ENCODE measurements at places on chromosomes 5 and 9.

GRCh38 chr5:53479590-53480415, 626 bp upstream of the FST start:
- no peak for DNase-seq
- no peaks in the 10 kb centered on the region for H3K4me1 ChIP-seq
- H3K27me3 ChIP-seq, result no peaks in the 10 kb centered on the region

DNA sequence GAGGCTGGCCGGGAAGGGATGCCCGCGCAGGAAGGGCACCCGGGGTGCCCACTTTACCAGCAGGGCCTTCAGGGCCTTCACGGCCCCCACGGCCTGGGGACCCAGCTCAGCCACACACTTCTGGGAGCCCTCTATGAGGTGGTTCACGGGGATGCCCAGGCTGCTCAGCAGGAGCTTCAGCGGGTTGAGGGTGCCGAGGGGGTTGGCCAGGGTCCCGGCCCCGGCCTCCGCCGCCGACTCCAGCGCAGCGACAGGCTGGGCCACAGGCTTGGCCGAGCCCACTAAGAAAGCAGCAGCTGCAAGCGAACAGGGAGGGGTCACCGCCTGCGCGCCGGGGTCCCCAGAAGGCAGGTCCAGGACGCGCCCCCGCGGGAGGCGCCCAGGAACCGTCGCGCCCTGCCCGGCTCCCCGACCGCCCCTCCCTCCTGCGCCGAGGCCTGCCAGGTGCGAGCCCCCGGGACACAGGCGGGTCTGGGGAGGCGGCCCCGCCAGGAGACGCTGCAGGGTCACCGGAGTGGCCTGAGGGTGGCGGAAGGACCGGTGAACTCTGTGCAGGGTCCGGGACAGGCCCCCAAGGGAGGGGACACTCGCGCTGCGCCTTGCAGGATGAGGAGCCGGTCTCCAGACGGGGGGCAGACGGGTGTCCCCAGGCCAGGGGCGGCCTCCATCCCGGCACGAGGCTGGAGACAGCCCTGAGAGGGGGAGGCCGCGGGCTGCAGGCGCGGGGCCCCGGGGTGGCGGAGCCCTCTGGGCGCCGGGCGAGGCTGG, 572 bp downstream of the SCGB3A1 start:
- H3K4me1 ChIP-seq, result no peaks in the 10 kb centered on the region
- peak overlapping the region; percentile 48 for H3K4me3 ChIP-seq
- DNase-seq, result no peak
- no peaks in the 10 kb centered on the region for H3K36me3 ChIP-seq
- H3K27ac ChIP-seq, result no peak overlapping the region

DNA sequence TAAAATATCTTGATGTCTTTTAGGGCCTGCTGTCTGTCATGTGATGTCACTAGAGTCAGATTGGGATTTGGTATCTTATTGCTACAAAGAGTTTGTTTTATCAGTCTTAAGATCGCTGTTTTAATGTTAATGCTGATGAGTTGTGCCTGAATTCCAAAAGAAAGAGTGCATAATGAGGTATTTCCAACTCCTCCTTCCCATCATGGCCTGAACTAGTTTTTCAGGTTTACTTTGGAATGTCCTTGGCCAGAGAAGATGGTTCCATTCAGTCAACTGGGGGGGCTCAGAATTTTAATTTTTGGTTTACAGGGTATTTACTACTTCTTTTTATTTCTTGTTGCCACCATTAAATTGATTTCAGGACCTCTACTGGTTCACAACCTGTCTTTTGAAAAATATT, 74.3 kb upstream of the MARCHF11 start:
- no peaks in the 10 kb centered on the region for H3K36me3 ChIP-seq
- no peak for DNase-seq
- no peaks in the 10 kb centered on the region for H3K27me3 ChIP-seq
- no peaks in the 10 kb centered on the region for H3K4me1 ChIP-seq
- H3K4me3 ChIP-seq, result no peak overlapping the region
- H3K27ac ChIP-seq, result no peak overlapping the region

- no peak overlapping the region for H3K4me3 ChIP-seq
- H3K36me3 ChIP-seq, result no peaks in the 10 kb centered on the region
- no peaks in the 10 kb centered on the region for H3K27me3 ChIP-seq
- H3K27ac ChIP-seq, result no peak overlapping the region
- H3K4me1 ChIP-seq, result no peaks in the 10 kb centered on the region
Observed at GRCh38 chr5:38008198-38008597, 168.4 kb upstream of the GDNF start.

- H3K4me1 ChIP-seq, result peaks cover 5% of the 10 kb centered on the region
- no peak overlapping the region for H3K4me3 ChIP-seq
- no peaks in the 10 kb centered on the region for H3K27me3 ChIP-seq
- H3K27ac ChIP-seq, result no peak overlapping the region
- no peaks in the 10 kb centered on the region for H3K36me3 ChIP-seq
- DNase-seq, result no peak
Observed at GRCh38 chr5:159765135-159765433, 151.2 kb upstream of the ADRA1B start.

GRCh38 chr5:21802869-21803490, 1050.2 kb downstream of the CDH12 start:
- no peak overlapping the region for H3K4me3 ChIP-seq
- no peaks in the 10 kb centered on the region for H3K4me1 ChIP-seq
- H3K27me3 ChIP-seq, result no peaks in the 10 kb centered on the region
- H3K27ac ChIP-seq, result no peak overlapping the region
- no peak for DNase-seq
- H3K36me3 ChIP-seq, result no peaks in the 10 kb centered on the region

- H3K36me3 ChIP-seq, result no peaks in the 10 kb centered on the region
- no peaks in the 10 kb centered on the region for H3K4me1 ChIP-seq
- H3K27me3 ChIP-seq, result no peaks in the 10 kb centered on the region
- no peak overlapping the region for H3K27ac ChIP-seq
- no peak for DNase-seq
- no peak overlapping the region for H3K4me3 ChIP-seq
Observed at GRCh38 chr5:110702704-110703103, 23.8 kb downstream of the TMEM232 start.

DNA sequence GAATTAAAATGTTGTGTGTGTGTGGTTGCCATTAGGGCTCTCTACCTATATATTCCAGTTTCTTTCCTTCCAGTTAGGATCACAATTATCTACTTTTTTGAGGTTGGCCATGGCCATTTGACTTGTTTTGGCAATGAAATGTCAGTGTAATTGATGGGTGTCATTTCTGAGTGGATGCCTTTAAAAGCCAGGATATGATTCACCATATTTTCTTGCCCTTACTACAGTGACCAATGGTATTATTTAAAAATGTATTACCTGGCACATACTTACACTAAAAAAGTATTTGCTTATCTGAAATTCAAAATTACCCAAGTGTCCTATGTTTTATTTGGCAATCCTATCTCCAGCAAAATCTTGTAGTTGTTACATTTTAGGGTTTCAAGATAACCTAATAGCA, 258.7 kb upstream of the ACTBL2 start:
- H3K4me1 ChIP-seq, result no peaks in the 10 kb centered on the region
- no peaks in the 10 kb centered on the region for H3K27me3 ChIP-seq
- H3K27ac ChIP-seq, result no peak overlapping the region
- no peaks in the 10 kb centered on the region for H3K36me3 ChIP-seq
- H3K4me3 ChIP-seq, result no peak overlapping the region

- H3K27me3 ChIP-seq, result no peaks in the 10 kb centered on the region
- H3K4me1 ChIP-seq, result no peaks in the 10 kb centered on the region
- no peaks in the 10 kb centered on the region for H3K36me3 ChIP-seq
- H3K27ac ChIP-seq, result no peak overlapping the region
- no peak for DNase-seq
- H3K4me3 ChIP-seq, result no peak overlapping the region
Observed at GRCh38 chr9:79325501-79325900, 246.3 kb upstream of the TLE4 start.

- no peak overlapping the region for H3K4me3 ChIP-seq
- H3K4me1 ChIP-seq, result peaks cover 4% of the 10 kb centered on the region
- H3K36me3 ChIP-seq, result no peaks in the 10 kb centered on the region
- H3K27me3 ChIP-seq, result no peaks in the 10 kb centered on the region
Observed at GRCh38 chr5:150141544-150142184, 14.0 kb downstream of the PDGFRB start.

DNA sequence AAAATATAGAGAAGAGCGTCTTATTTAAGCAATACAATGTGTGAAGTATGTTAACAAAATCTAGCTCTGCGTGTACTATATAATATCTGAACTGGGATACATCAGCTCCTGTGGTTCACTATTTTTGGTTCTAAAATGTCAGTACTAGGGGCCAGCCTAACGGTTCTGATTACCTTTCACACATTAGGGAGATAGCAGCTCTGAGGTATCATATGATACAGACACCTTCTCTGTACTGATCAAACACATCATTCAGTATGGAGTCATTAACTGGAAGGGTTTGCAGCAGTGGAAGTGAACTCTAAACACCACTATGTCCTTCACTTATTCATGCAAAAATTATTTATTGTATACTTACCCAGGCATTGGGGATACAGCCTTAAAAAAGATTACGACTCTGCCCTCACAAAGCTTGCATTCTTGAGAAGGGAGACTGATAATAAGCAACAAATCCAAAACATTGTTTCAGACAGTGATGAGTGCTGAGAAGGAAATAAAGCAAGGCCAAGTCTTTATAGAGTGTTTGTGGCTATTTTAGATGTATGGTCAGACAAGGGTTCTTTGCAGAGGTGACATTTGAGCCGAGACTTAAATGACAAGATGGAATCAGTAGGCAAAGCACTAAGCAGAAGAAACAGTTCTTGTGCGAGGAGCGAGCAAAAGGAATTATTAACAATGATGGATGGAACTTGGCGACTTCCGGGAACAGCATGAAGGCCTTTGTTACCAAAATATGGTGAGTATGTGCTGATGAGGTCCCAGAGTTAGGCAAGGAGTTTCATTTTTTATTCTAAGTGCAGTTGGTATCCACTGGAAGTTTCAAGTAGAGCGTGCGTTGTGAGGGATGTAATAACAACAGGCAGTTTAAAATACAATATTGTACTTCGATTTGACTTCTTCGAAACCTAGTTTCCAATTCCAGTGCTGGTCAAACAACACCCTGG, 1.8 kb upstream of the LNPEP start:
- no peak for DNase-seq
- H3K27me3 ChIP-seq, result peaks cover 9% of the 10 kb centered on the region
- H3K36me3 ChIP-seq, result no peaks in the 10 kb centered on the region
- H3K4me3 ChIP-seq, result peak overlapping the region; percentile 65
- H3K4me1 ChIP-seq, result peaks cover 2% of the 10 kb centered on the region
- H3K27ac ChIP-seq, result peak overlapping the region; percentile 39

- no peaks in the 10 kb centered on the region for H3K36me3 ChIP-seq
- no peak for DNase-seq
- H3K4me1 ChIP-seq, result no peaks in the 10 kb centered on the region
- H3K27ac ChIP-seq, result no peak overlapping the region
- H3K4me3 ChIP-seq, result no peak overlapping the region
Observed at GRCh38 chr5:124822647-124823046, 76.2 kb upstream of the ZNF608 start.

GRCh38 chr9:124220946-124221451, 36.8 kb upstream of the NEK6 start:
- H3K36me3 ChIP-seq, result no peaks in the 10 kb centered on the region
- no peaks in the 10 kb centered on the region for H3K4me1 ChIP-seq
- no peaks in the 10 kb centered on the region for H3K27me3 ChIP-seq
- no peak overlapping the region for H3K27ac ChIP-seq
- no peak for DNase-seq

- no peak overlapping the region for H3K4me3 ChIP-seq
- H3K4me1 ChIP-seq, result no peaks in the 10 kb centered on the region
- H3K27ac ChIP-seq, result no peak overlapping the region
- no peak for DNase-seq
- no peaks in the 10 kb centered on the region for H3K27me3 ChIP-seq
- H3K36me3 ChIP-seq, result no peaks in the 10 kb centered on the region
Observed at GRCh38 chr5:176561259-176561658, 12.1 kb downstream of the CDHR2 start.

- no peak overlapping the region for H3K27ac ChIP-seq
- H3K4me1 ChIP-seq, result no peaks in the 10 kb centered on the region
- no peaks in the 10 kb centered on the region for H3K27me3 ChIP-seq
- no peaks in the 10 kb centered on the region for H3K36me3 ChIP-seq
- no peak for DNase-seq
Observed at GRCh38 chr5:66149950-66150349, 5.8 kb downstream of the SREK1 start.

DNA sequence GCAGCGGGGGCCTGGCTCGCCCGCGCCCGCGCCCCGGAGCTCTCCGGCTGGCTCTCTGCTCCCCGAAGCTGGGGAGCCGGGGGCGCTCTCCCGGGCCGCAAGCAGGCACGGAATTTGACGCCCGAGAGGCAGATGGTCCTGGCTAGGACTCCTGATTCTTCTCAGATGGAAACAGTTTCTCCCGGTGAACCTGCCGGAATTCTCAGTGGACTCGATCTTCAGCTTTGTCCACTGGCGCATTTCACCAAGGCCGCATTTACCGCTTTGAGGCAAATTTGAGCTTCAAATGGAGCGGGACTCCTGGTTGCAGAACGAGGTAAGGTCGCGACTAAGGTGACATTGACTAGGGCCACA, 305.7 kb upstream of the KCNN2 start:
- H3K27ac ChIP-seq, result no peak overlapping the region
- peaks cover 6% of the 10 kb centered on the region for H3K4me1 ChIP-seq
- no peaks in the 10 kb centered on the region for H3K36me3 ChIP-seq
- DNase-seq, result no peak
- H3K27me3 ChIP-seq, result peaks cover 27% of the 10 kb centered on the region

- H3K4me1 ChIP-seq, result no peaks in the 10 kb centered on the region
- H3K4me3 ChIP-seq, result no peak overlapping the region
- no peaks in the 10 kb centered on the region for H3K27me3 ChIP-seq
- no peak for DNase-seq
- H3K27ac ChIP-seq, result no peak overlapping the region
Observed at GRCh38 chr5:75363726-75364495, 26.9 kb downstream of the HMGCR start.

GRCh38 chr9:34656992-34657391, 5.0 kb downstream of the IL11RA start:
- H3K27ac ChIP-seq, result no peak overlapping the region
- H3K27me3 ChIP-seq, result no peaks in the 10 kb centered on the region
- no peak for DNase-seq
- H3K4me3 ChIP-seq, result no peak overlapping the region
- H3K4me1 ChIP-seq, result peaks cover 6% of the 10 kb centered on the region

DNA sequence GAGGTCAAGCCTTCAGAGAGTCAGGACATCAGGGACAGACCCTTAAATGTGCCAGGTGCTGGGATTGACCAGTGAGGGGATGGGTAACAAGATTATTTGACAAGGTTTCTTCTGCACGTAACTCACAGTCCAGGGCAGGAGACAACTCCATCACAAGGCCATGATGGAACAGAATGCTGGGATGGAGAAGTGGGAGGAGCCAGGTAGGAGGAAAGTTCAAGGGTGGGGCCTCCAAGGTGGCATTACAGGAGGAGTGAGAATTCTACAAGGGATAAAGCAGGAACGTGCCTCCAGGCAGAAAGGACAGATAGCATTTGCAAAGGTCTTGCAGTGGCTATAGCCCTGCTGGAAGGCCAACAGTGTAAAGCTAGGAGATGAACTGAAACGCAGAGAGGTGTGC, 102.2 kb downstream of the FGF18 start:
- peaks cover 37% of the 10 kb centered on the region for H3K4me1 ChIP-seq
- H3K27ac ChIP-seq, result no peak overlapping the region
- DNase-seq, result no peak

- H3K27me3 ChIP-seq, result no peaks in the 10 kb centered on the region
- no peak overlapping the region for H3K4me3 ChIP-seq
- DNase-seq, result no peak
- H3K36me3 ChIP-seq, result no peaks in the 10 kb centered on the region
Observed at GRCh38 chr5:102792705-102793104, 37.6 kb downstream of the PAM start.

- H3K4me3 ChIP-seq, result no peak overlapping the region
- no peak overlapping the region for H3K27ac ChIP-seq
- DNase-seq, result peak; percentile 43
Observed at GRCh38 chr5:111158105-111158744, 66.0 kb upstream of the CAMK4 start.

GRCh38 chr5:51380603-51381207, 2.5 kb upstream of the ISL1 start:
- H3K27me3 ChIP-seq, result peaks cover 99% of the 10 kb centered on the region
- H3K27ac ChIP-seq, result no peak overlapping the region
- H3K4me3 ChIP-seq, result no peak overlapping the region
- DNase-seq, result no peak
- peaks cover 18% of the 10 kb centered on the region for H3K4me1 ChIP-seq
